ENCODE measurements at places on chromosomes 13 and 19.

- DNase-seq: no peak
Observed at GRCh38 chr13:107367258-107367657, 799.3 kb upstream of the ARGLU1 start.

GRCh38 chr13:43237616-43238015, 214.2 kb downstream of the DNAJC15 start:
- DNase-seq: no peak

- no peak for DNase-seq
Observed at GRCh38 chr19:38173291-38174041, 50.6 kb downstream of the DPF1 start.

- no peak for DNase-seq
Observed at GRCh38 chr19:35166100-35167063, 11.8 kb downstream of the FXYD5 start.

GRCh38 chr13:83895994-83896580, 13.8 kb upstream of the SLITRK1 start:
- no peak for DNase-seq

GRCh38 chr13:27446986-27447583, 3.3 kb downstream of the MTIF3 start:
- DNase-seq: no peak

DNA sequence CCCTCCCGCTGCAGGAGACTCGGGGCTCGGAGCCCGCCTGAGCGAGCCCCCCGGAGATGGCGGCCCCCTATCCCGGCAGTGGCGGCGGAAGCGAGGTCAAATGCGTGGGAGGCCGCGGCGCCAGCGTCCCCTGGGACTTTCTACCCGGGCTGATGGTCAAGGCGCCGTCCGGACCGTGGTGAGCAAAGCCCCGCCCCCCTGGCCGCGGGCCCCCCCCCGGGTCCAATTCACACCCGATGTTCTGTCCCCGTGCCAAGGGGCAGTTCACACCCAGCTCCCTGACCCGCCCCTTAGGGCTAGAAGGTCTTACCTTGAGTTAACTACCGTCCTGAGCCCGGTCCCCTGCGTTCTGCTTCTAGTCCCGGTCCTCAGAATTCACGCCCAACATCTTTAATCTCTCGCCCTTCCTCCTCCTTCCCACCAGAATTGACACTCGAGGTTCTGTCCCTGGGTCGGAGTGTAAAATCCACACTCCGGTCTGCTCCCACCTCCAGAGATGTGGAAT, 1.4 kb downstream of the NPAS1 start:
- DNase-seq: no peak

DNA sequence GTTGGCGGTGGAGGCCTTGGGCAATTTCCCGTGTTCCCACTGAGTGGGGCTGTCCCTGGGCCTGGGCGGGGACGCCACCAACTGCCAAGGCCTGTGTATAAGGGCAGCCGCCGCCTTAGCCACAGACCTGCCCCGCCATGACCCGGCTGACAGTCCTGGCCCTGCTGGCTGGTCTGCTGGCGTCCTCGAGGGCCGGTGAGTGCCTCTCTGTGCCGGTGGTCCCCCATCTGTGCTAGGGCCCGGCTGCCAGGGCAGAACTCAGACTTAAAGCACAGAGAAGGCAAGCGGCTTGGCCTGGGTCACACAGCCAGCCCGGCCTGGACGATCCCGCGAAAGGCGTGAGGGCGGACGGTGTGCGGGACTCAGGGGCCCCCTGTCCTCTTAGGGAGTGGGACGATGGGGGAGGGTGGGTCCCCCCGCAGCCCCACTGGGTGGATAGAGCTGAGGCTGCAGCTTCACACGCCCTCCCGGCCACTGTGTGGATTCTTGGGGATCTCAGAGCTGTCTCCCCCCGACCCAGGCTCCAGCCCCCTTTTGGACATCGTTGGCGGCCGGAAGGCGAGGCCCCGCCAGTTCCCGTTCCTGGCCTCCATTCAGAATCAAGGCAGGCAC, at the start of gene AZU1:
Gene AZU1 (plus strand): TSS at position 128 of the 612 bp plus-strand sequence. CDS start 10 bp downstream, at position 138.
- DNase-seq: no peak

DNA sequence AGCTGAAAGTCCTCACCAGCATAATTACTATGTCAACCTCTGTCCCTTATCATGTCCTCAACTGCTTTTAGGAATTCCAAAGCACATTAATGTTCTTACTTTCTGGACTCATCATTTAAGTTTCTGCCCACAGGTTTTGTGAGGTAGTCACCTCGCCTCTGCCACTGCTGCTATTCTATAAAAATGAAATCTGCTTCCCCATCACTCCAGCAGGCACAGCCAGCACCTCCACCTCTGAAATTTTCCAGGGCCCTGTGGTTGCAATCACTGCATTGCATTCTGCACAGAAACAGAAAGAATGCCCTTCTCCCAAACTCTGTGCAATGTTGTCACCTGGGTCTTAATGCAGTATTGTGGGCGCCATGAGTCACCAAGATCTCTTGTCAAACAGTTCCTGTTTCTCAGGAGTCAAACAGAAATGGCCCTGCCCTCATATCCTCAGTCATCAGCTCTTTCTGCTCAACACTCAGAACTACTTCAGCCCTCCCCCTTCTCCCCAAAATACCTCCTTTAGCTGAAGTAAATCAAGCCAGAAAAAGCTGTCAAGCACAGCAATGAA, 529.2 kb upstream of the NBEA start:
- DNase-seq: no peak

- DNase-seq: no peak
Observed at GRCh38 chr19:3480383-3481091, at the start of gene SMIM24. Gene SMIM24, minus strand, starts transcription at chr19:3480525. Its CDS starts 62 bp downstream, at chr19:3480463.

DNA sequence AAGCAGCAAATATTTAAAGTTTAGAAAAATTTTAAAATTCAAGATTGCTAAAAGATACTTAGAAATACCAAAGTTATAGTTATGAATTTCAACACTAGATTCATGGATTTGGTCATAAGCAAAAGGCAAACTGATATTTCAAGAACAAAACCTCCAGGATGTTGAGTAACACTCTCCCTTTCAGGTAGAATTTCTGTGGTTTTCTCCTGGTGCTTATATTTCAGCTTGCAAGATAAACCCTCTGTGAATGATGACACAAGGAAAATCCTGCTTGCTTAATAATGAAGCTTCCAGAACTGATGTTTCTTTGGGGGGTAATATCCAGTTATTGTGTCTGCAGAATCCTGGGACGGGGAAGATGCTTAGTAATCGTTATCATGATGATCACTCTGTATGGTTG, 320.3 kb upstream of the EDNRB start:
- DNase-seq: no peak

DNA sequence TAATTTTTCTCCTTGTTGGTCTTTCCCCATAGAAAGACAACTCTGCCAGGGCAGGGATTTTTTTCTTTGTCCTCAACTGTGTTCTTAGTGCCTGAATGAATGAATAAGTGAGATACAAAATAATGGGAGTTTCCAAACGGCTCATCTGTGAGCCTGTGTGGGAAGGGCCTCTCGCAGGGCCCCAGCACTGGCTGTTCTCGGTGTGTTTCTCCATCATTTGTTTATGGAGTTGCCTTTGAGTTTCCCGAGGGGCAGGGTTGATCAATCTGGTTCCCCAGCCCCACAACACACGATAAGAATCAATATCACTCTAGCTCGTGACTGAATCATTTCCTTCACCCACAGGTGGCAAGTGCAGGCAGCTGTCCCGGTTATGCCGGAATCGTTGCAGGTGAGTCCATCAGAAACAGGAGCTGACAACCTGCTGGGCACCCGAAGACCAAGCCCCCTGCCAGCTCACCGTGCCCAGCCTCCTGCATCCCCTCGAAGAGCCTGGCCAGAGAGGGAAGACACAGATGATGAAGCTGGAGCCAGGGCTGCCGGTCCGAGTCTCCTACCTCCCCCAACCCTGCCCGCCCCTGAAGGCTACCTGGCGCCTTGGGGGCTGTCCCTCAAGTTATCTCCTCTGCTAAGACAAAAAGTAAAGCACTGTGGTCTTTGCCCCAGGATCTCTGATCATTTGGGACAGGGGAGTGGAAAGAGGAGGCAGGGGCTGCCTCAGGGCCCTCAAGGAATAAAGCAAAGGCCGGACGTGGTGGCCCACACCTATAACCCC, 14.9 kb downstream of the FXYD5 start:
- no peak for DNase-seq

- DNase-seq: no peak
Observed at GRCh38 chr19:15225760-15226159, 6.5 kb downstream of the EPHX3 start.

- DNase-seq: no peak
Observed at GRCh38 chr19:16303755-16304154, 20.9 kb upstream of the KLF2 start.

GRCh38 chr13:22175815-22176214, 504.9 kb downstream of the FGF9 start:
- DNase-seq: no peak

DNA sequence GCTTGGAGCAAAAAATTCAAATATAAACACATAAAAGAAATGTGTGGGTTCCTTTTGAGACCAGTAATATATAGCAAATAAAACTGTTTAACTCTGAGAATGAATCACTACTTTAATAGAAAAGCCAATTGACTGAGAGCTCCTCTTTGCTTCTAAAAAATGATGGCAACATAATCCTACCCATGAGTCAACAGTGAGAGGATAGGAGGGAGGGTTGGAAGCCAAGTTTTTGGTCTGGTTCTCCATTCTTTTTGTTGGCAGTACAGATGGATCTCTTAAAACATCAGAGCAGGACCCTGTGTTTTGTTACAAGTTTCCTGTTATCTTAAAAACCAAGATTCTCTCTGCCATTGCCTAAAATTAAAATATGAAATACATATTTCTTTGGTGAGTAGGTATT, 50.0 kb upstream of the POSTN start:
- DNase-seq: no peak

All from NCI-H1930 (cell line).